ELR (cell line): ENCODE measurements at places on chromosomes 4 and X.

GRCh38 chr4:76457885-76458284, 22.9 kb downstream of the SHROOM3 start:
- DNase-seq: no peak

DNA sequence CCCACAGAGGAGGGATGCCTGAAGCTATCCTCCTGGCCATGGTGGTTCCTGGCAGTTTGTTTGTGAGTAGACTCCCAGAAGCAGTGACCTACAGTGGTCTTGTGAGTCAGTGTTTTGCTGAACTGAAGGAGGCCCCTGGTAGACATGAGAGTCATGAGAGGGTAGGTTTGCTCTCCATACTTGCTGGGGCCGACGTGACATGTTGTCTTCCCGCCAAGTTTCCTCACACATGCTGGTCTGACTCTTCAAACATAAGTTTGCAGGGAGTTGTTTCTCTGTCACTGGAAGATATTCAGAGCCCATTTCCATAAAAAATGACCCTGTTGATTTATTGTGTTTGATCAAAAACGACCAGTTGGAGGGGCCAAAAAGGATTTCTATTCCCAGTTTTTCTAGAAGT, 131.1 kb upstream of the SCML1 start:
- no peak for DNase-seq

DNA sequence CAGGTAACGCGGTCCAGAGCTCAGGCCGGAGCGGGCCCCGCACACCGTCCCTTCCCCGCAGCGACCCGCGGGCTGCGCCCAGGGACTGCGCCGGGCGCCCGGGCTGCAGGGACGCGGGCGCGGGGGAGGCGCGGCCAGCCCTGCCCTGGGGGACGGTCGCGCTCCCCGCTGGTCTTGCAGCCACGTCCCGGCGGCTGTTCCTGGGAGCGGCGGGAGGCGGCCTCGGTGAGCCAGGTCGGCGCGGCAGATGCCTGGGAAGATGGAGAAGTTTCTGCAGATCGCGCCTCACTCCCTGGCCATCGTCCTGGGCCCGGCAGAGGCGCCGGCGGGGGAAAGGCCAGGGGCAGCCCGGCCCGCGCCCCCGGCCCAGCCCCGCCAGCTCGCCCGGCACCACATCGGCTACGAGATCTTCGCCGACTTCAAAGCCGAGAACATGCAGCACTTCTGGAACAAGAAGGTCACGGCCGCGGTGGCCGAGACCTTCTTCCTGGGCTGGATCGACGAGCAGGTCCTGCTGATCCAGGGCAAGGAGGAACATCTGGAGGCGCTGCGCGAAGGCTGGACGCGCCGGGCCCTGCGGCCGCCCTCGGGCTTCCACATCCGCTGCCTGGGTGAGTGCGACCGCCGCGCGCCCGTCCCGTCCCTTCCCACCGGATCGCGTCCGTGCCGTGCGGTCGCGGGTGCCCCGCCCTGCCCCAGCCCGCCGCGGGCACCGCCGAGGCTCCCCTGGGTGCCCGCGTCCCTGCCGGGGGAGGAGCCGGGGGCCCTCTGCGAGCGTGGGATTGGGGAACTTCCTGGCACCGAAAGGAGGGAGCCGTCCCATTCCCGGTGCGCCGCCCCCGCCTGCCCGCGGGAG, 107.4 kb upstream of the STOX2 start:
- DNase-seq: peak; percentile 10

GRCh38 chr4:38919494-38919893, 51.9 kb downstream of the FAM114A1 start:
- DNase-seq: no peak

GRCh38 chr4:67762086-67762485, 7.9 kb upstream of the GNRHR start:
- DNase-seq: peak; percentile 22

DNA sequence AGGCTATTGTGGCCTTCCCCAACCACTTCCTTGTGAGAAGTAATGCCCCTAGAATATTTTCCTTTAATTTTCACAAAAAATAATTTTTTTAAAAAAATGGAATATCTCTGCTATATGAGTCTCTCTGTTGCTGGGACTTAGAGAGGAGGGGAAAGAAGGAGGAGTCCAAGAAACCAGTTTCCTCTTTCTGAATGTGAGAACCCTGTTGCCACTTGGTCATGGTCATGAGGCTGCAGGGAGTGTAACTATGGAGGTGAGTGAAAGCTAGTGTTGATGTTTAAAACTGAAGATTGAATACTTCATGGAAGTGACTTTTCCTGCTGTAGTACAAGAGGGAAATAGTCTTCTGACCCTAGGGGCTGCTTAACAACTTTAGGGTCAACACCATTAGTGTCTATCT, 20.4 kb downstream of the KIAA1210 start:
- no peak for DNase-seq

GRCh38 chrX:72313707-72314641, 8.3 kb upstream of the CITED1 start:
- no peak for DNase-seq
